ENCODE measurements at places on chromosomes 1 and 21.
A peak's percentile ranks its signal among the peaks of the same experiment; 100 is the strongest.

- DNase-seq = no peak
- no peaks in the 10 kb centered on the region for H3K36me3 ChIP-seq
- H3K4me3 ChIP-seq = peak overlapping the region; percentile 19
Measured at GRCh38 chr1:89724369-89725010, 91.6 kb downstream of the LRRC8C start.

GRCh38 chr21:29005696-29006095 lies 13.0 kb upstream of the LTN1 start:
- no peak for DNase-seq
- H3K4me3 ChIP-seq = no peak overlapping the region
- H3K36me3 ChIP-seq = peaks cover 4% of the 10 kb centered on the region
- H3K27me3 ChIP-seq = no peaks in the 10 kb centered on the region

DNA sequence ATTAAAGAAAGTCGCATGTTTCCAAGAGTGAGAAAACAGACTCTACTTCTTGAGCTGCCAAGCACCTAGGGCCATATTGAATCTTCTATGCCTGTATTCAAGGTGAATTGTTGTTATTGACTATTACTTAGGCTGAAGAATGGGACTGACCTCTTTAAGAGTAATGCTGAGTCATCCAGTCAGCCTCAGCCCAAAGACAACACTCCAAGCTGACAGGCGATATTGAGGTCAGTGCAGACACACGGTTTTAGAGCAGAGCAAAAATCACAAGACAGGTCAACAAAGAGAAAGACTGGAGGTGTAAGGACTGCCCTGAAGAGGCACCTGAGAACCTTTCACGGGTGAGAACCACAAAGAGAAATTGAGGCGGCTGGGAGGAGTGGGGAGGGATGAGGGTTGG lies 146.9 kb downstream of the MIS18A start:
- no peak overlapping the region for H3K4me3 ChIP-seq
- no peak for DNase-seq
- no peaks in the 10 kb centered on the region for H3K36me3 ChIP-seq
- H3K27ac ChIP-seq = no peak overlapping the region
- no peaks in the 10 kb centered on the region for H3K4me1 ChIP-seq

- no peak overlapping the region for H3K4me3 ChIP-seq
- H3K27ac ChIP-seq = no peak overlapping the region
- H3K4me1 ChIP-seq = peaks cover 8% of the 10 kb centered on the region
Measured at GRCh38 chr1:93995837-93996536, 86.8 kb upstream of the GCLM start.

GRCh38 chr1:12450090-12450755 lies 167.8 kb downstream of the DHRS3 start:
- no peak for DNase-seq
- H3K27ac ChIP-seq = no peak overlapping the region
- H3K27me3 ChIP-seq = no peaks in the 10 kb centered on the region
- H3K36me3 ChIP-seq = peaks cover 23% of the 10 kb centered on the region

DNA sequence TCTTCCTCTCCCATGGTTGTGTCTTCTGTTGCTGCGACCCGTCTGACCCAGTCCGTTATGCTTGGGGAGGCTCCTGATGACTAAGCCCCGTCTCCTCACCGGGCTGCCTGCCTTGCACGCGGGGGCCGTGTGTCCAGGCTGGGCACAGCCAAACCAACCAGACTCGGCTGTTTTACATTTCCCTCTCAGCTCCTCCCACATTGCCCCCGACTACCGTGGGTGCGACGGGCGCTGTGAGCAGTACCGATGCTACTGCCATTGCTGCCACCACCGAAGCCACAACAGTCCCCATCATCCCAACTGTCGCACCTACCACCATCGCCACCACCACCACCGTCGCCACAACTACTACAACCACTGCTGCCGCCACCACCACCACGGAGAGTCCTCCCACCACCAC lies 46.0 kb upstream of the CNTN2 start:
- no peaks in the 10 kb centered on the region for H3K36me3 ChIP-seq
- no peak overlapping the region for H3K4me3 ChIP-seq
- DNase-seq = no peak
- peaks cover 11% of the 10 kb centered on the region for H3K27me3 ChIP-seq

DNA sequence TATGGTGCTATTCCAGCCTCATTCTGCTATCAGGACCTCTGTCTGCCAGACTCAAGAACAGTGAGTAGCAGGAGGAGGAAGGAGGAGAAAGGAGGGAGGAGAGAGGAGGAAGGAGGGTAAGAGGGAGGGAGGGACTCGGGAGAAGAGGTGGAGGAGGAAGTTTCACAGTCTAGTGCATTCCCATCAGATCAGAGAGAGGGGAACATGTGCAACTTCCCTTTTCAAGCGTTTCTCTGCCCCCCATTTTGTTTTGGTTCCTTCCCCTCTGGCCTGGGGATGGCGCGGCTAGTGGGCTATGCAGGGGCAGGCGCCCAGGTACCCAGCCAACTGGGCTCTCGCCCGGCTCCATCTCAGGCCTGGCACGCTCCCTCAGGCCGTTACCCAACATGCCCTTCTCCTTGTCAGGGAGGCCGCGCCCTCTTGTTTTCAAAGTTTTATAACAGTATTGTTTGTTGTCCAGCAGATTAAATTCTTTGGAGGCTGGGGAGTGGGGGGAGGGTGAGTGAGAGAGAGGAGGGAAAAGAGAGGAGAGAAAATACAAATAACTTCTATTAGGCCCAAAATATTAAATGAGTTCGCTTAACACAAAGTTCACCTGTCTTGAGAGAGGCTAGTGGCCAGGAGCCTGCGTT lies 56.0 kb downstream of the CD46 start:
- peaks cover 47% of the 10 kb centered on the region for H3K4me1 ChIP-seq
- H3K27me3 ChIP-seq = no peaks in the 10 kb centered on the region
- peak overlapping the region; percentile 56 for H3K27ac ChIP-seq
- H3K36me3 ChIP-seq = peaks cover 56% of the 10 kb centered on the region
- H3K4me3 ChIP-seq = peak overlapping the region; percentile 56

DNA sequence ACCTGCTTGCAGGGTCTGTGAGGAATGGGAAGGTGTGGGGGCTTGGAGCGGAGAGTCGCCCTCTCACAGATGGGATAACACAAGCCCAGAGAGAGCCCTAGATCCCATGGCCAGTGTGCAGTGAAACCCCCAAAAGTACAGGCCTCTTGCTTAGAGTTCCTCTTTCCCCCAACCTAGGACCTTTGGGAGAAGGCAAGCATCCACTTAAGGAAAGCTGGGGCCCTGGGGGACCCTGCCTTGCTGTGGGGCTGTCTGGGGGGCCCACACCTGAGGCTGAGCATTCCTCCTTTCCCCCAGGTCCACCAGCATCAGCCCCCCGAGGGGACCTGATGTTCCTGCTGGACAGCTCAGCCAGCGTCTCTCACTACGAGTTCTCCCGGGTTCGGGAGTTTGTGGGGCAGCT lies 1.1 kb downstream of the VWA1 start:
- peak overlapping the region; percentile 54 for H3K4me3 ChIP-seq
- H3K27me3 ChIP-seq = peaks cover 15% of the 10 kb centered on the region
- no peak for DNase-seq
- no peaks in the 10 kb centered on the region for H3K36me3 ChIP-seq
- no peak overlapping the region for H3K27ac ChIP-seq
- H3K4me1 ChIP-seq = peaks cover 10% of the 10 kb centered on the region

- no peak for DNase-seq
- no peaks in the 10 kb centered on the region for H3K36me3 ChIP-seq
- H3K27me3 ChIP-seq = peaks cover 17% of the 10 kb centered on the region
Measured at GRCh38 chr1:201941420-201942128, 4.8 kb downstream of the LMOD1 start.

GRCh38 chr21:44947111-44947929 lies 7.5 kb downstream of the SLX9 start:
- H3K4me3 ChIP-seq = no peak overlapping the region
- peaks cover 9% of the 10 kb centered on the region for H3K36me3 ChIP-seq

- peaks cover 19% of the 10 kb centered on the region for H3K36me3 ChIP-seq
- no peak overlapping the region for H3K27ac ChIP-seq
- peaks cover 17% of the 10 kb centered on the region for H3K4me1 ChIP-seq
- no peak overlapping the region for H3K4me3 ChIP-seq
Measured at GRCh38 chr1:203777596-203777995, 12.6 kb downstream of the LAX1 start.

- DNase-seq = no peak
- peaks cover 10% of the 10 kb centered on the region for H3K27me3 ChIP-seq
- no peak overlapping the region for H3K27ac ChIP-seq
- no peaks in the 10 kb centered on the region for H3K36me3 ChIP-seq
- H3K4me3 ChIP-seq = no peak overlapping the region
Measured at GRCh38 chr1:197973206-197973605, 56.0 kb downstream of the LHX9 start.

DNA sequence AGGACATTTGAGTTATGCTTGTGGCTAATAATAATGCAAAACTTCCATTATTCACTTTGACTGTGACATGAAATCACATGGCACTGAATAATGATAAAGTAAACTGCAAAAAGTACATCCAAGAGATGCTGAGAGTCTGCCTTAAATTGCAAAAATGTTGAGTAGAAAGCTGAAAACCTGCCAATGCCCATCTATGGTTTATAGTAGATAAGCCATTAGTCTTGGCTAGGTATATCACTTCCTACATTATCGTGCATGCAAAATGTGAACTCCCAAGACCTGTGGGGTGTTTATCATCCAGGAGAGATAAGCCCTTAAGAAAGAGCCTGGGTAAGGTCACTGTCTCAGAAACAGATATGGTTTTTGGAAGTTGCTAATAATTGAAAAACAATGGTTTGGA lies 208.7 kb upstream of the DPYD start:
- DNase-seq = no peak
- H3K4me3 ChIP-seq = no peak overlapping the region
- H3K36me3 ChIP-seq = no peaks in the 10 kb centered on the region
- H3K27ac ChIP-seq = no peak overlapping the region

DNA sequence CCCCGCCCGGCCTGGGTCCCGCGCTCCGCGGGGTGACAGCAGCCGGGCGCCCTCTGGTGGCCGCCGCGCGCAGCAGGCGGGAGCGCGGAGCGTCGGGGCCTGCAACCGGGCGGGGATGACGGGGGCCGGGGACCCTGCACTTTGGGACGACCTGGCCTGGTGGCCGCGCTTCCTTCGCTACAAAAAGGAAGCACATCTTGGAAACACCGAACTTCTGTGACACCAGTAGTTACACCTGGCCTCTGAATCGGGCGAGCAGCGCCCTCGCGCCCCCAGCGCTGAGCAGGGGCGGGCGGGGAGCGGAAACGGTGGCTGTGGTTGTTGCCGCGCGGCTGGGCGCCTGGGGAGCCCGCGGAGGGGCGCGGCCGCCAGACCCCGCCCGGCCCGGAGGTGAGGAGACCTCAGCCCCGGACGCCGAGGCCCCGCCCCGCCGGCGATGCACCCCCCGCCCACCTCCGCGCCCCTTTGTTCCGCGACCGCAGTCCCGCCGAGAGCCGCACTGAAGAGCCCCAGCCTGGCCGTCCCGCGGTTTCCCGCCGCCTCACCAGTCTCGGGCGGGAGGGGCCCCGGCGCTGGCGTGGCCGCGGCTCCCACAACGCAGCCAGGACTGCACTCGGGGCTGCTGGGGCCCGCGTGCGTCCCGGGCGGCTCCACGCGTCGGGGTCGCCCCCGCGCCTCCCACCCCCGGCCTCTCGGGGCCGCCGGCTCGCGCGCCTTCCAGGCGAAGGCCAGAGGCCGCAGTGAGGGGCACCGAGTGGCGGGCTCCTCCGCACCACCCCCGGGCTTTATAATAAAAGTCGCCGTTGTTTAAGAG lies 59.3 kb downstream of the H3-3A start:
- H3K27ac ChIP-seq = peak overlapping the region; percentile 94
- H3K27me3 ChIP-seq = no peaks in the 10 kb centered on the region
- H3K36me3 ChIP-seq = no peaks in the 10 kb centered on the region
- H3K4me1 ChIP-seq = peaks cover 46% of the 10 kb centered on the region
- H3K4me3 ChIP-seq = peak overlapping the region; percentile 94

DNA sequence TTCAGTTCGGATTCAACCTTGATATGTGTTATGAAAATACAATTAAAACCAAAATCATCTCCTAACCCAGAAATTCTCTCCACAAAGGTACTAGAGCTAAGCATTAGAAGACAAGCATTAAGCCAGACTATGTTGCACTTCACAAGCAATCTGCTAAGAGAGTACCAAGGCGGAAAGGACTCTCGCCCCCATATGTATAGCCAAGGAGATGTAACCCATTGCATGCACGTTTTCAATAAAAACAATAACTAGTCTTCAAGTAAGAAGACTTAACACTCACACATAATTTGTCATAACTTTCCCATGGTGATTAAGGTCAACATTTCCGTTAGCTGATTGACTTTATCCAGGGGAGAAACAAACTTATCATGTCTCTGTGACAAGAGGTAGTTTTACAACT lies 27.6 kb upstream of the PTPRC start:
- H3K27me3 ChIP-seq = no peaks in the 10 kb centered on the region
- H3K36me3 ChIP-seq = no peaks in the 10 kb centered on the region
- no peak for DNase-seq
- H3K4me1 ChIP-seq = peaks cover 25% of the 10 kb centered on the region
- no peak overlapping the region for H3K4me3 ChIP-seq

DNA sequence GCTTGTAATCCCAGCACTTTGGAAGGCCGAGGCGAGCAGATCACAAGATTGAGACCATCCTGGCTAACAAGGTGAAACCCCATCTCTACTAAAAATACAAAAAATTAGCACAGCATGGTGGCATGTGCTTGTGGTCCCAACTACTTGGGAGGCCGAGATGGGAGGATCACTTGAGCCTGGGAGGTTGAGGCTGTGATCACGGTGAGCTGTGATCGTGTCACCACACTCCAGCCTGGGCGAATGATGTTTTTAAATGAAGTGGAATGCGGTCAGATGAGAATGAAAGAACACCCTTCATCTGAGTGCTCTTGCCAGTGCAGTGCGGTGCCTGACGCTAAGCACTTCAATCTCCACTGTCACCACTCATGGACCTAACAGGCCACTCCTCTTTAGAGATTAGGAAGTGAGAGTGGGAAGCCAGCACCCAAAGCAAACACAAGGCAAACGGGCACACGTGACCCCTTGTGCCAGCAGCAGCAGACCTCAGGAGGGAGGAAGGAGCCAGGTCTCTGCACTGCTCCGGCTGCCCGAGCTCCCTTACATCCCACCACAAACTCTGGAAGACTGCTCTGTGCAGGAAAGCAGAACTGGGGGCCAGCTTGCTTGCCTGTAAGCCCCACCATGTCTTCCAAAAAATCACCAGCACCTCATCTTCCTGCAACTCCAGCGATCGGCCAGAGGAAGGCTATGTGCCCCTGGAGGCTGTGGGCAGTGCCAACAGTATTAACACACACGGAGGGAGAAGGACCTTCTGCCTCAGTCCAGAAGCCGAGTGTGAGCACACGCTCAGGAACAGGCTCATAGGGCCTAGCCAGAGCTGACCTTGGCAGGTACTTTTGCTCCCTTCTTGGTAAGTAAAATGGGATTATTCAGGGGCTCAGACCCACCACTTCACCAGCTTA lies 9.7 kb downstream of the CTNNBIP1 start:
- peak overlapping the region; percentile 76 for H3K27ac ChIP-seq
- H3K4me3 ChIP-seq = peak overlapping the region; percentile 84
- H3K4me1 ChIP-seq = peaks cover 19% of the 10 kb centered on the region

- DNase-seq = no peak
- H3K36me3 ChIP-seq = no peaks in the 10 kb centered on the region
- H3K27me3 ChIP-seq = no peaks in the 10 kb centered on the region
- H3K4me1 ChIP-seq = no peaks in the 10 kb centered on the region
Measured at GRCh38 chr1:97006044-97006661, 284.6 kb downstream of the PTBP2 start.

All from memory B cell (primary cell).